ENCODE measurements at places on chromosomes 1 and 21.

DNA sequence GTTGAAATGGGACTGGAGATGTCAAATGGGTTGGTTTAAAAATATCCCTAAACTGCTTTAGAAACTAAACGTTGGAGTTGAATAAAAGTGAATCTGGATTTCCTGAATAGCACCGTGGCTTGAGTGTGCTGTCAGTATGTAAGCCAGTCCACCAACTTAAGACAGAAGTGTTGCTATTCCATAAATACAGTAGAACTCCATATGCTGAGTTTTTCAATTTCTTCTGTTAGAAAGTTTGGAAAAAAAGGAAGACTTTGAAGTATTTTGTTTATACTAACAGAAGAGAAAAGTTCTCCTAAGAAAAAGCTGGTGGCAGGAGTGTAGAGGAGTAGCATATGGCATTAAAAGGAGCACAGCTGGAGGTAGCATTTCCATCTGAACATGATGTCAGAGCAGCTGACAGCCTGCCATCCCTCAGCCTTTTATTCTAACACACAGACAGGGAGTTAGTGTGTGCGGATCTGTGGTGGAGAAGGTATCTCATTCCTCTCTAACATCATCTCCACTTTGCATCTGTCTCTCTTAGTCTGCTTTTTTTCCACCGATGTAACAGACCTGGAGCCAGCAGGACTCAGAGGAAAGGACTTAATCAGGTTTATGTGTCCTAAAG lies at the start of gene ZBTB18:
ZBTB18 (plus strand) TSS at position 449 of the 610 bp plus-strand sequence; CDS start at position 598, 149 bp downstream.
- peak; percentile 67 for DNase-seq

DNA sequence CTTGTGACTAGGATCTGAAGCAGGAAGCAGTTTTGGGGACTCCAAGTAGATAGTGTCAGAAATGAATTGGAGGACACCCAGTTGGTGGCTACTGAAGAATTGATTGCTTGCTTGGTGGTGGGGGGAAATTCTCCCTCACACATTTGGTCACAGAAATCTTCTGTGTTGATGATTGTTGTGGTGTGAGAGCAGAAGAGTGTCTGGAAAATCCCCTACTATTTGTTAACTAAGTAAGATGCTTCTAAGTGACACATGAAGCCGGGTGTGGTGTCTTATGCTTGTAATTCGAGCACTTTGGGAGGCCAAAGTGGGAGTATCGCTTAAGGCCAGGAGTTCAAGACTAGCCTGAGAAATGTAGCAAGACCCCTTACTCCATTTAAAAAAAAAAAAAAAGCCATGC lies 22.5 kb upstream of the IPP start:
- DNase-seq, result no peak

DNA sequence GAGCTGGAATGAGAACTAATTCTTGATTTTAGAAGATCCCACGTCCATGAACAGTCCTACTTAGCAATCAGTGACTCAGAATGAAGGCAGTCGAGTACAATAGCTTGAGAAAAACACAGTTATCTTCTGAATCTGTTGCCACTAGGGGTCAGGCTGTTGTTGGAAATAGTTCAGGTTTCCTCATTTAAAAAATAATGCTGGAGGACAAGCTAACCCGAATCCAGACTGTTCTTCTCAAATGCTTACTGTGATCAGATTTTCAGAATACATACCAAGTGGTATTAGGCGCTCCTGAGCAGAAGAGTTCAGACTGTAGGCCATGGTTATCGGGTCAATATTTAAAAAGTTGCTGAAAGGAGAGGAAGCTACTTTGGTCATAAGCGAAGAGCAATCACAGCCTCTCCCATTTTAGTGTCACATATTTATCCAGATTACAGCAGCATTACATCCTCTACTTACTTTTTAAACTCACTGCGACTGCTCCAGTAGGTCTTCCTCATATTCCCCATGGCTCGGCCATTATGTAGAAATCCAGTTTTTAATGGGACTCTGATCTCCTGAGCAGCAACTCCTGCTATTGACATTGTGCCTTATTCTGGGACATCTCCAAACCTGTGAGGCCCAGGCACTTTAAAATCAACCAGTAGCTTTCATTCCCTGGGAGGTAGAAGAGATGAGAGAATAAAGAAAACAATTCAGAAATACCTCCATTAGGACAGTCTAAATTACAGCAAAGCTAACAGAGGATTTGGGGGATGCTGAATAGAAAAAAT lies 10.9 kb downstream of the ERRFI1 start:
- peak; percentile 92 for DNase-seq

- peak; percentile 97 for DNase-seq
Measured at GRCh38 chr1:58584082-58584895, 7.2 kb upstream of the TACSTD2 start.

DNA sequence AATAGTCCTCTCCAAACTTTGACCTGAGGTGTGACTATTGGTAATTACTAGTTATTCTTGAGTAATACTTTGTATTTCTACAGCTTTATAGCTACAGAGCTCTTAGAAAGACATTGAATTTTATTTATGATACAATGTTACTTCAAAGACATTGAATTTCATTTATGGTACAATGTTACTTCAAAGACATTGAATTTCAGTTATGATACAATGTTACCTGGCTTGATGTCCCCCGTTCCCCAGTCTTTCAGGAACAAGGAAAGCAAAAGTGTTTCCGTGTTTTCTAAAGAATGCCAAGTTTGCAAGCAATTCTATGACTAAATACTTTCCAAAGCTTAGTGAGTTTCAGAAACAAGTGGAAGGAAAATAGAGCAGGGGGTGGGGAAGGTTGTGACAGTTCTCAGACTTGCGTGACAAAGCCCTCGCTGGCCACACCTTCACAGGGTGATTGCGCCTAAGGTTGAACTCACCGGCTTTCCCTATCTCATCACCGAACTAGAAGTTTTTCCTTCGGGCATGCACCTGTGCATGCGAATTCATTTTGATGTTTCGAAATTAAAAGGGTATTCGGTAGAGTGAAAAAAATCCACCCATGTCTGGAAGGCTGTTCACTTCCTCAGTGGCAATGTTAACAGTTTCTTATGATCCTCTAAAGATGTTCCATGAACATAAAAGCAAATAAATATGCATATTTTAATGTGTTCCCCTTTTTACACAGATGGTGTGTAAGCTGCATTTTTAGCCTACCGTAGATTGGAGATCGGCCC lies 909 bp upstream of the PAXBP1 start:
- peak; percentile 27 for DNase-seq

DNA sequence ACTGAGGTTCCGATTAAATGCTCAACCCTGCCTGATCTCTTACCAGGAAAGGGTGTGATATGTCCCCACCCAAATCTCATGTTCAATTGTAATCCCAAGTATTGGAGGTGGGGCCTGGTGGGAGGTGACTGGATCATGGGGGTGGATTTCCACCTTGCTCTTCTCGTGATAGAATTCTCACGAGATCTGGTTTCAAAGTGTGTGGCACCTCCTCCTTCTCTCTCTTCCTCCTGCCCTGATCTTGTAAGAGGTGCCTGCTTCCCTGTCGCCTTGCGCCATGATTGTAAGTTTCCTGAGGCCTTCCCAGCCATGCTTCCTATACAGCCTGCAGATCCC lies 34.9 kb downstream of the RSPH1 start:
- no peak for DNase-seq

- DNase-seq, result no peak
Measured at GRCh38 chr1:222794656-222795474, 20.0 kb upstream of the DISP1 start.

DNA sequence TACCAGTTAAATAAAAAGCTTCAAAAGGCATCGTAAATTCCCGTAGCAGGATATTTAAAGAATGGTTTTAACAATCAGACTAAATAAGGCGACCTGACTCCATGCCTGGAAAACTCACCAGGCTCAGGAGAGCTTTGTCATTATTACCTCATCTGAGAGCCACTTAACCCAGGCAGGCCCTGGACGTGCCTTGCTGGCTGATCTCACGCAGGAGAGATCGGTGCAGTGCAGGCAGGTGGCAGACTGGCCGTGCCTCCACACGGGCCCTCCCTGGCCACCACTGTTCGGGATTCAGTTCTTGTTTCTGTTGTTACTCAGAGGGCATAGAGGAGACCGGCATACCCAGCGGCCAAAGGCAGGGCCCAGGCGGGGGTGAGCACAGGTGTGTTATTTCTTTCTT lies 6.4 kb downstream of the MT1HL1 start:
- no peak for DNase-seq

GRCh38 chr1:157870490-157870889 lies 28.9 kb upstream of the CD5L start:
- no peak for DNase-seq

- DNase-seq, result no peak
Measured at GRCh38 chr21:25885880-25886279, 151.1 kb downstream of the GABPA start.

DNA sequence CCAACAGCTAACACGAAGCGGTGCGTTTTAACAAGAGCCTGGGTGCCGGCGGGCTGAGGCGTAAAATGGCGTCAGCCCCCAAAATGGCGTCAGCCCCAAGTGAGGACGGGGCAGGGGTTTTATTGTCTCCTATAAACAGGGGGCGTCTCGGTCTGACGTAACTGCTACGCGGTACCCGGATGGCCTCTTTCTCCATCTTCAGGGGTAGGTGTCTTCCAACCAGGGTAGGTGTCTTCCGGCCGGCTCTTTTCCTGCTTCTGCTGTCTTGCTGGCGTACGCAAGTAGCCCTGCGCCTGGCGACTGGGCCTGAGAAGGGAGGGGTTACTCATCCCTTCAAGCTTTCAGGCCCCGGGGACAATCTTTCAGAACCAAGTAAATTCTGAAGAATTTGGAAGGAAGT lies 45.3 kb downstream of the LGR6 start:
- no peak for DNase-seq
